Pons (tissue), 1 donor: ENCODE measurements at places on chromosomes 6 and 20.

GRCh38 chr6:113171882-113172281, 685.3 kb upstream of the MARCKS start:
- DNase-seq = no peak

GRCh38 chr6:10555625-10556309, 34.6 kb downstream of the GCNT2 start:
- peak; percentile 50 for DNase-seq

DNA sequence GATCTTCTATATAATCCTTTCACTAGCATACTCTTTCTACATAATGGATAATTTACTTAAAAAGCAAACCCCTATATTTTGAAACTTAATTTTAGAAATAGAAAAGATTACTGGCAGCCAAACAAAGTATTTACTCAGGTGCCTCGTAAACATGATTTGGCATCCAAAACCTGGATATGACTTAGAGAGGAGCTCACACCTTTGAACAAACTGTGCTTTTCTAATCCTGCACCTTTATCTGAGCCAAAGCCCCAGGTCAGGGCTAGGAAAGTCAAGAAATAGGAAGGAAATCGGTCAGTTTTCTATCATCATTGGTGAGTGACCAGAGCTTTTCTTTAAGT, 170.9 kb downstream of the PHF3 start:
- no peak for DNase-seq

- DNase-seq = no peak
These were observed 375.2 kb upstream of the MARCKS start for GRCh38 chr6:113481910-113482309.

DNA sequence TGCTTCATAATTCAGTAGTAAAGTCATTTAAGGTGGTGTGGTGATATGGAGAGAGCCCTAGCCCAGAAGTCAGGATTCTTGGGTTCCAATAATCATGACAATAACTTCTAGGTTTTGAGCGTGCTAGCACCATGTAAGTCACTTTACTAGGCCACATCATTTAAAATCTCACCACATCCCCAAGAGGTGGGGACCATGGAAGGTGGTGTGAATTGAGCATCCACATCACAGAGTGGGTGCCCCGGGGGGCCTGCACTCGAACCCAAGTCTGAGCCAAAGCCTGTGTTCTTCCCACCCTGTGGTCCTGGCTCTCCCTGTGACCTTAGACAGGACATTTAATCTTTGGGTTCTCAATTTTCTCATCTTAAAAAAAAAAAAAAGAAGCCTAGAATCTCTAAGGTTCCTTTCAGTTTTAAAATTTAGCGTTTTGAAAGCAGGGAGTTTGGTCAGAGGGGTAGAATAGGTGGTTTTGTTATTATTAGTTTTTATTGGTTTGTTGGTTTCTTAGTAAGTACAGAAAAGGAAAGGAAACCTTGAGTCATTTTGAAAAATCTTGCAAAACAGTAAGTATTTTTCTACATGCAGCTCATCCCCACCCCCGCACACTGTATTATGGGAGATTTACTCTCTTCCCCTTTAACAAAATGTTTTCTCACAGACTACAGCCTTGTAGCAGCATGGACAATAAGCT, 26.4 kb downstream of the ARMC2 start:
- no peak for DNase-seq

GRCh38 chr20:23397961-23398360, 23.3 kb downstream of the NAPB start:
- DNase-seq = no peak

DNA sequence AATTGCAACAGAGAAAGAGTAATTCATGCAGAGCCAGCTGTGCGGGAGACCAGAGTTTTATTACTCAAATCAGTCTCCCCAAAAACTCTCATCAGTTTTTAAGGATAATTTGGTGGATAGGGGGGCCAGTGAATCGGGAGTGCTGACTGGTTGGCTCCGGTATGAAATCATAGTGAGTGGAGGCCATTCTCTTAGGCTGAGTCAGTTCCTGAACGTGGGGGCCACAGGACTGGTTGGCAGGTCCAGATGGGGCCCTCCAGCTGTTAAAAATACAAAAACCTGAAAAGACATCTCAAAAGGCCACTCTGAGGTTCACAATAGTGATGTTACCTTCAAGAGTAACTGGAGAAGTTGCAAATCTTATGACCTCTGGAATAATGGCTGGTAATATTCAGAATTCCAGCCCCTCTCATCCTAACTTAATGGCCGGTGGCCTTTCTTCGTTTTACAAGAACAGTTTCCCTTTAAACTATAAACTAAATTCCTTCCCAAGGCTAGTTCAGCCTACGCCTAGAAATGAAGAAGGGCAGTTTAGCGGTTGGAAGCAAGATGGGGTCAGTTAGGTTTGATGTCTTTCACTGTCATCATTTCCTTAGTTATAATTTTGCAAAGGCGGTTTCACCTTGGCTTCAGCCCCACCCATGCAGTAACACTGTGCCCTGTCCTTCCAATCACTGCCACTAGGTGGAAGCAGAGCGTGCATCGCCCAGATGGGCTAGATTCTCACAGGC, 6.8 kb upstream of the MICA start:
- peak; percentile 73 for DNase-seq

DNA sequence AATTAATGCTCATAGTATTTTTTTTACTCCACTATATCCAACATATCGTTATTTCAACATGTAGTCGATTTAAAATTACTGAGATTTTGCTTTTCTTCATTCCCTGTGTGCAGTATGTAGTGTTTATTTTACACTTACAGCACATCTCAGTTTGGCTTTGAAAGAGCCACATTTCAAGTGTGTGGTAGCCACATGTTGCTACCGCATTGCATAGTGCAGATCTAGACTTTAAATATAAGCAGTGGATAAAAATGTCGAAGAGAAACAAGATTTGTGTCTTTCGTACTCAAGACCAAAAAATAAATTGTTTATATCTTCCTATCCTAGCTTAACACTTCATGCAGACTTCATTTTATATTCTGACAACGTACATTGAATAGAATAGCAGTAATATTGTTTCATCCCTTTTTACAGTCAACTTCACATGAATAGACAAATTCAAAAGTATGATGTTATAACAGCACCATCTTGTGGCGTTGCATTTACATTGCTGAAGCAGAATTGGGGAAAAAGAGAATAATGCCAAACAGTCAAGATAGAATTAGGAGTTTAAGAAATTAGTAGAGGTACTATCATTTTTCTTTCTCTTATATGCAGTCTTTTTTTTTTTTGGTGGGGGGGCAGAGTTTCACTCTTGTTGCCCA, 29.9 kb downstream of the FBXO5 start:
- peak; percentile 48 for DNase-seq

DNA sequence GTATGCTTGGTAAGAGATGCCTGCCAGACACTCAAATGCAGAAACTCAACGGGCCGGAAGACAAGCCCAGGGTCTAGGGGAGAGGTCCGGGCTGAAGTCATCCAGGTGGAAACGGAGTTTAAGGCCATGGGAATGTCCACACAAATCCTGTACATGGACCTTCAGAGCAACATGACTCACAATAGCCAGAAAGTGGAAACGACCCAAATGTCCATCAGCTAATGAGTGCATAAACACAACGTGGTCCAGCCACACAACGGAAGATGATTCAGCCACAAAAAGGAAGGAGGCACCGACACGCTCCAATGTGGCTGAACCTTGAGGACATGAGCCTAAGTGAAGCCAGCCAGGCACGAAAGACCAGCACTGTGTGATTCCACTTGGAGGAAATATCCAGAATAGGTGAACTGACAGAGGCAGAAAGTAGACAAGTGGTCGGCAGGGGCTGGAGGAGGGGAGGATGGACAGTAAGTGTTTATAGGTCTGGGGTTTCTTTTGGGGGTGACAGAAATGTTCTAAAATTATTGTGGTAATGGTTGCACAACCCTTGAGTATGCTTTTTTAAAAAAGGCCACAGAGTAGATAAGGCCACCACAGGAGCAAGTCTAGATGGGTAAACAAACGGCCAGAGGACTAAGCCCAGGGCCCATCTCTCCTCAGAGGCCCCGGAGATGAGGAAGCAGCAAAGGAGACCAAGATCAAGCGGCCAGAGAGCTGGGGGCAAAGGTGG, 105.6 kb downstream of the PREX1 start:
- DNase-seq = peak; percentile 88

- DNase-seq = peak; percentile 18
These were observed 149.7 kb upstream of the SIM1 start for GRCh38 chr6:100614386-100614785.

- no peak for DNase-seq
These were observed 216.3 kb downstream of the ERMARD start for GRCh38 chr6:169967687-169968086.

DNA sequence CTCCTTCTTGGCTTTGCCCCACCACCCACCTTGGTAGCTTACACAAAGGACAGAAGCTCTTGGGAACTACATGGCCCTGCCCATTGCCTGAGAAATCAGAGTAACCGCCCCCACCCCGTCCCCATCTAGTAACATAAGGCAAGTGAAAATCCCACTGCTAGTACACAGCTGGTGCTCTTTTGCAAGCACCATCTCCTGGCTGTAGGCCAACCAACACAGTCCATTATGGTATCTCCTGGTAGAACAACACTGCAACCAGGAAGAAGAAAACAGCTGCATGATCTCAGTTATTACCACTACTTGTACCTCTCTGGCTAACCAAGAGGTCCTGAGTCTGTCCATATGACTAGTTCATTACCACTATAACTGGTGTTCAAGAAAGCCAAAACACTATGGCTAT, 841.1 kb upstream of the MANEA start:
- no peak for DNase-seq

GRCh38 chr6:18245642-18246041, 18.7 kb downstream of the DEK start:
- DNase-seq = no peak

- peak; percentile 78 for DNase-seq
These were observed 96.1 kb upstream of the RIN2 start for GRCh38 chr20:19661717-19662636.

DNA sequence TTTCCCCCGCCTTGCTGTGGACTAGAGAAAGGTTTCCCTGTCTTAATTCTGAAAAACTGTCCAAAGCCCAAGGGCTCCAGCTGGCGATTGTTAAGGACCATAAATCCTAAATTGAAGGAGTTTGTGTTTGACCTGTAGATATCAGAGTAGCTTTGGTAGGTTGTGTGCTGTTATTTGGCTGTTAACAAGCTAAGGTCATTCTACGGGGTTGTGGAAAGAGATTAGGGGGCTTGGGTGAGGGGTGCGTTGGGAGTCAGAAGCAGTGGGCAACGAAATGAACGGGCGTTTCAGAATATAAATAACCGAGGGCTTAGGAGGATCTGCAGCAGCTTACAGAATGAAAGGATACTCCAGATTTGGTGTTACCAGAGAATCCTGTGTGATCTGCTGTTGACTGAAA, 32.6 kb upstream of the BTN3A2 start:
- no peak for DNase-seq

DNA sequence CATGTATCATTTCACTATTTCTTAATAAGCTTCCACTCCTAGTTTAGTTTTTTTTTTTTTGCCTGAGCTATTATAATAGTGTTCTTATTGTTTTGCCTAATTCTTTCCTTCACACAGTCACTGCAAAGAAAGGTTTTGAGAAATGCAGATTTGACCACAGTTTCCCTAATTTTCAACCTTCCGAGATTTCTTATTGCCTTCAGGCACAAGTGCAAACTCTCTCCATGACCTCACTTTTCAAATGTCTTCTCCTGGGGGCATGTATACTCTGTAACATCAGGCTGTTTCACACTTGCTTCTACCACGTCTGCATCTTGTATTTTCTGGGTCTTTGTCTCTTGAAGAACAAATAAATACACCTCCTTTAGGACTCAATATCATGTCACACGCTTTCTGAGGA, 339.0 kb upstream of the CITED2 start:
- DNase-seq = no peak

- no peak for DNase-seq
These were observed 30.0 kb upstream of the PHACTR2 start for GRCh38 chr6:143647732-143648131.

- no peak for DNase-seq
These were observed 133.5 kb downstream of the TINAG start for GRCh38 chr6:54441687-54442248.

GRCh38 chr6:27471365-27472115, 1.4 kb downstream of the ZNF184 start:
- peak; percentile 7 for DNase-seq

- no peak for DNase-seq
These were observed 11.4 kb upstream of the MMS22L start for GRCh38 chr6:97294451-97294850.

GRCh38 chr6:20234136-20234535, 21.9 kb upstream of the MBOAT1 start:
- no peak for DNase-seq

DNA sequence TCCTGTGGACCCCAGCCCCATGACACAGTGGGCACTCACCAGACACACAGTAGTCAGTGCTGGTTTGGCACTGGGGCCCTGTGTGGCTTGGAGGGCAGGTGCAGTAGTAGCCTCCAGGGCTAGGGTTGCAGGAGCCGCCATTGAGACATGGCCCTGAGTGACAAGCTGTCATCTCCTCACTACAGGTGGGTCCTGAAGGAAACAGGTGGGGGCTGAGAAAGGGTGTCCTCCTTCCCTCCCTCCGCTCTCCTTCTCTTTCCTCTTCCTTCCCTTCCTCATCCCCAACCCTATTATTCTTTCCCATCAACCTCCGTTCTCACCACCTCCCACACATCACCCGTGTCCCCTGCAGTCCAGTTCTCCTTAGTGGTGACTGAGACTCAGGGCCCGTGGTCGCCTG, 10.2 kb downstream of the NOTCH4 start:
- DNase-seq = no peak

GRCh38 chr6:108589244-108589791, 28.6 kb downstream of the FOXO3 start:
- peak; percentile 86 for DNase-seq

DNA sequence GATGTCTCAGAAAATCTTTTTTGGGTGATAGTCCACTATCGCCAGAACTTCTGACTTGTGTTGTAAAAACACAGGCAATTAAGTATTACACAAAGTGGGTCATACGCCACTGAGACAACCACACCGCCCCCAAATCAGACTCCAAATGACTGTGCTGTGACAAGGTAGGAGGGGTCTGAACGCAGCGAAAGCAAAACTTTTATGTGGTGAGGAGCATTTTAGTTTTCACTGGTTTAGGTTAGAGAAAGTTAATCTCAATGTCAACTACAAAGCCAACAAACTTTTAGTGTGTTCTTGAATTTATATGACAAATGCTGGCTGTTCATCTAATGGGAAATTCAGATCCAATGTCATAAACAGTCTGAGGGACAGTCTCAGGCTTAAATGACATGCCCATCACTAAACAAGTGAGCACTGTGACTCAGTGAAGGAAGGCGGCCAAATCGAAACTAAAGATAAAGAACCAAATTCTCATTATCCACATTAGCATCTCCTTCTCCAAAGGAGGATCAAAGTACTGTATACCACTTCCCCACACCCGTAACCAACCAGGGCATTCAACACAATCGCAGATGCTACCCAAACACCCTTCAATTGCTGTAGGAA, 186.7 kb downstream of the GJA10 start:
- peak; percentile 62 for DNase-seq

DNA sequence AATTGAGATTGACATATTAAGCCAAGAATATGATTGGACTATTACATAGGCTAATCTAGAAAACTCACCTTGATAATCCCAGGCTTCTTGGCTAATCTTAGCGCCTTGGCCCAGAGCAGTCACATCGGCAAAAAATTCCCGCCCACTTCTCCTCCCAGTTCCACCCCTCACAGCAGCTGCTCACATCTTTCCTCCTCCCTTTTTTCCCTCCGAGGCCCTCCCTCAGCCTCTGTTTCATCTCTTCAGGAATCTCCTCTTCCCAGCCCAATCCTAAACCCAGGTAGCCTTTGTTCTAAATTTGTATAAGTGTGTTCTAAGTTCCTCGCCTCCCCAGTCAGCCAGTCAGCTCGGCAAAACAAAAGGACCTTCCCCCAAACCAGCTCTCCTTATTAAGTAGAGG, 184.3 kb downstream of the PRKN start:
- no peak for DNase-seq

- peak; percentile 85 for DNase-seq
These were observed 269.3 kb downstream of the ZFAND3 start for GRCh38 chr6:38088829-38089228.

- no peak for DNase-seq
These were observed 417.3 kb upstream of the ARID1B start for GRCh38 chr6:156359912-156360311.
